ENCODE measurements at places on chromosomes 6 and 20.
A peak's percentile ranks its signal among the peaks of the same experiment; 100 is the strongest.

DNA sequence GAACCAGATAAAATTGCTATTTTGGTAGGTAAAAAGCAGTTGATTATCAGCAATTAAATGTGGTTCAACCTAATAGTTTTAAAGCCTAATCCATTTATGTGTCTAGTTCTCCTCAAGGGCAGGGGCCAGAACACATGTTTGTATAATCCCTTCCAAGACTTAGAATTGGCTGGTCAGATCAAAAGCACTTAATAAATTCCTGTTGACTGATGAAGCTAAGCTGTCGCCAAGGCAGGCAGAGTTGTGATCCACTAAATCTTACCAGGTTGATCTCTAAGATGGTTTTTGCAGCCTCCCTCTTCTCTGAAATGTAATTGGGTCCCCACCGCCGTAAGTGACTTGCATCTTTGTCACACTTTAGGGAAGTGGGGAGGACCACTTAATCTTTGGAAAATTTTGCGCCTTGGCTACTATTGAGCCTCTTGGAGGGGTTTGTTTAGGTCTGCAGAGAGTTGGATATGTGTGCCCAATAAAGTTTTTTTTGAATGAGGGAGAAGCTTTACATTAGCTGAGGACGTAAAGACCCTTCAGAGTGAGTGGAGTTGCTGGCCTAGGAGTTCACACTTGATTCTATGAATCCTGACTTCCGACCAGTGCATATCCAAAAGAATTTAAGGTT lies 65.9 kb downstream of the PHF20 start:
- no peak for DNase-seq

DNA sequence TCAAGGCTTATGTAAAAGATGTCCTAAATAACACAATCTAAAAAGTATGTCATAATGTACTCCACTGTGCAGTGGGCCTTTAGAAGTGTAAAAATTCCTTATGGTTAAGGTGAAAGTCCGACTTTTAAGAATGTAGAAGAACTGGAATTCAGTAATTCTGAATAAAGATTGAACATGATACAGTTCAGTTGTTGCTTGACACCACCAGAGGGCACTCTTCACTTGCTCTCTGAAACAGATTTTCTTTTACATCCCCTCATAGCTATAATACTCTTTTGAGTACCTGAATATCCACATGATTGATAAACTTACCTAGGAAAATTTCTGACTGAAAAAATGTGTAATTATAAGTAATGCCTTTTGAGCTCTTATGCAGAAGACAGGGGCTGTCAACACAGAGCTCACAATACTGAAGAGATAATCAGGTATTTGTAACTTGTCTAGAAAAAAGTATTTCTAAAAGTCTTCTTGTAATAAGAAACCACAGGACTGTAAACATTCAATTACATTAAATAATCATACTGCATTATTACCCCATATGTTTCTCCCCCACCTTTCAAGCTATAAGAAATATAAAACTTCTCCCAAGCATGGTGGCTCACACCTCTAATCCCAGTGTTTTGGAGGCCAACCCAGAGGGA lies 92.1 kb downstream of the POPDC3 start:
- DNase-seq, result no peak

GRCh38 chr20:47691625-47692024 lies 93.7 kb downstream of the SULF2 start:
- no peak for DNase-seq

GRCh38 chr20:24382331-24382730 lies 87.1 kb upstream of the SYNDIG1 start:
- DNase-seq, result no peak

GRCh38 chr6:35476004-35476403 lies 7.8 kb downstream of the RPL10A start:
- DNase-seq, result no peak

GRCh38 chr6:70860045-70860444 lies 96.8 kb downstream of the B3GAT2 start:
- no peak for DNase-seq

DNA sequence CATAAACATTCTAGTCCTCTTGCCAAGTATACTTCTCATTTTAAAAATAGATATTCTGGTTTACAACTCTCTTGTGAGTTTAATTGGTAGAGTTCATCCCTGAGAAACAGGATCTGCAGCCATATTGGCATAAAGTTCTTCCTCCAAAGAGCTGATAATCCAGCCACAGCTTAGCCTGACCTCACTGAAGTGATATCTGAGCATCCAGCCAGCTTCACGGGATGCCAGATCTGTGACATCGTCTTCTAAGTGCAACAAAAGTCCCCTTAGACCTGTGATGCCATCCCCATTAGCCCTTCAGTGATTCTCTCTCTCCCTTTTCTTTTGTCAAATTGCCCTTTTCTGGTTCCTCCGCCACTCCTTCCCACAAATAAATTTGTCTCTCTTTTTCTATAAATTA lies 180.6 kb upstream of the STXBP5 start:
- DNase-seq, result no peak

DNA sequence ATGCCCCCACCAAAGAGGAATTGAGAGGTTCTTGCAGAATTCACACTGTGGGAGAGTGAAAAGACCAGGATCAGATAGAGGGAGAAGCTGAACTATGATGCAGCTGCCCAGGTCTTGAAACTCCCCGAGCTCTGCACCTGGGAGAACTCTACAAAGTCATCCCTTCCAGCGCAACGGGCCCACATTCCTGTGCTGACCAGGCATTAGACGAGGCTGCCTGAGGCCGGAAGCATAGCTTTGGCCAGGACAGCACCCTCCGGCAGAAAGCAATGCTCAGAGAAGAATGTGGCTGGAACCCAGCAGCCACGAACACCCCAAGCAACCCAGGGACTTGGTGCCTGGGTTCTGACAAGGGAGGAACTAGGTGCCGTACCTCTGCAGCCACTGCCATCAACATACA lies 281.5 kb upstream of the CDH4 start:
- no peak for DNase-seq

DNA sequence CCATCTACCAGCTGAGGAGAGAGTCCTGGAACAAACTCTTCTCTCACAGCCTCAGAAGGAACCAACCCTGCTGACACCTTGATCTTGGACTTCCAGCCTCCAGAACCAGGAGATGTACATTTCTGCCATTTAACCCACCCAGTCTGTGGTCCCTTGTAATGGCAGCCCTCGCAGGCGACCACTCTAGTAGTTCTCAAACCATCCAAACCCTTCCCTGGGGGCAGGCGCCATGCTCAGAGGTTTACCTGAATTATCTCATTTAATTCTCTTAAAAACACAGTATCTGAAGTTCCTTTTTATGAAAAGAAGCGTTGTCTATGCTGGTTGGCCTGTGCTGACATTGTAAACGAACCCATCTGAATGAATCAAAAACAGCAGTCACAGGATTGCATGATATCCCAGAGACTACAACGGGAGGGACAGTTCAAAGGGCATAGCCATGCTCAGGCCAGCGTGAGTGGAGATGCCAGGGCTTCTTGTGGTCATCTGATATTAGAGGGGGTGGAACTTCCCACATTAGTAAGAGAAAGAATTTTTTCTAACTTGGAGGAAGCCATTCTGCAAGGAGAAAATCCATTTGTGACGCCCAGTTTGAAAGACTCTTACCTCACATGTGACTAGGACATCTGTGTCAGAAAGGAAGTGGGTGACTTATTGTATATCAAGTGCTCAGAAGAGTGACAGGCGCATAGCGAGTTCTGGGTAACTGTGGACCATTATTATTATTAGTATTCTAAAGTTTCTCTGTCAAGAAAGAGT lies 17.2 kb upstream of the TAGAP start:
- DNase-seq, result no peak

DNA sequence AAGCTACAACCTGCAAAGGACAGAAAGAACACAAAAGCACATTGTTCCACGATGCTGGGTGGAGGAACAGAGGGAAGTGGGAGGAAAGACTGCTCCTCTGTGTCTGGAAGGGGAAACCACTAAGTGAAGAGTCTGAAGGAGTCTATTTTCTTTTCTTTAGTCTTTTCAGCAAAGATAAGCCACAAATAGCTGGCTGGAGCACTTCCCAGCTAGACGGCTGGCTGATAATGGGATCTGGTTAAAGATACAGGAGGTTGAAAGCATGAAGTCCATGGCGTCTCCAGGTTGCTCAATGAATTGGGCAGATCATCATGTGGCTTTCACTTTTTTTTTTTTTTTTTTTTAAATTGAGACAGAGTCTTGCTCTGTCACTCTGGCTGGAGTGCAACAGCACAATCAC lies 154.0 kb upstream of the KCNG1 start:
- DNase-seq, result no peak

DNA sequence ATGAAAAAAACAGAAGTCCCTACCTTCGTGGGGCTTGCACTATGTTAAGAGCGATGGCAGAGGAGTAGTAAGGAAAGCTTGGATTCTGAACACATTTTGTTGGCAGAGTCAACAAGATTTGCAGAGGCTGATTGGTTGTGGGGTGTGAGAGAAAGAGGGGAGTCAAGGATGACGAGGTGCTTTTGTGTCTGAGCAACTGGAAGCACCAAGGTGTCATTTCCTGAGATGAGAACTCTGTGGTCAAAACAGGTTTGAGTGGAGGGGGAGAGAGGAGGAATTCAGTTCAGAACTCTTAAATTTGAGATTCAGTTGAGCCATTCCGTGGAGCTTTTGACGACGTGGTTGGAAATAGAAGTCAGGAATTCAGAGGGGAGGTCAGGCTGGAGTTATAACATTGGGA lies 3.5 kb downstream of the OCSTAMP start:
- DNase-seq, result no peak

DNA sequence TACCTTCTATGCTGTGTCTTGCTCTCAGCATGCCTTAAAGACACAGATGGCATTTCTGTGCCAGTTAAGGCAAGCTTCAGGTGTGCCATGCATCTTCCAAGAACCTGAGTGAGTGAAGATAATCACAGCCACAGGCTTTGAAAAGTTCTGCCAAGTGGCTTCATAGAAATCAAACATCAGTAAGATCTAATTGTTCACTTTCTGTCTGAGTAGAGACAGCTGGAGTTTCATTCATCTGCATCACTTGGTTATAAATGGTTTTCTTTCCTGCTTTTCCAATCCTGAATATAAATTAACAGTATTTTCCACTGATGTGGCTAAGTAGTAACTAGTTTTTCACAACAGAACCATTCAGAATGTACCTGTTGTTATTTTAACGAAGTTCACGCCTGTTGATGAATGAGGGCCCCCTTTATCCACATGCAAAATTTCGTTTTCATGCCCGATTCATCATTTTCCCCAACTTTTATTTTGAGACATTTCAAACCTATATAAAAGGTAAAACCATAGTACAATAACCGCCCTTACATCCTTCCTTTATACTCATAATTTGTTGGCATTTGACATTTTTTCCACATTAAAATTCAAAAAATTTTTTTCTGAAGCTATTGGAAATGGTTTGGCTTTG lies 38.6 kb upstream of the KCNG1 start:
- no peak for DNase-seq

DNA sequence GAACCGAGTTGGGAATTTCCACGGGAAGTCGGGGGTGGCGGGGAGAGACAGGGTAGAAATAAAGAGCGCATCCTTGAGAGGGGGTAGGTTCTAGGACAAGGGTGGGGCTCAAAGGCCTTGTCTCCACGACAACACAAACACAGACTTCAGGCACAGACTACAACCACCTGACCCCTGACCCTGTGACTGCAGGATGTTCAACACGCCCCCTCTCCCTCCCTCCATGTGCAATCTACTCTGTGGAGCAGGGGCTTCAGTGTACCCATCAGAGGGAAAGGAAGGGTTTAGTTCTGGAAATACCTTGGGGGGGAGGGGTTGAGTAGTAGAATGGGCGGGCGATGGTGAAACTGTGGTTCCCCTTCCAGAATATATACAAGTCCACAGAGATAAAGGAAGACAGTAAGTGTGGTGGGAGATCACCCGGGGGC lies 651 bp upstream of the TAPBP start:
- peak; percentile 77 for DNase-seq

DNA sequence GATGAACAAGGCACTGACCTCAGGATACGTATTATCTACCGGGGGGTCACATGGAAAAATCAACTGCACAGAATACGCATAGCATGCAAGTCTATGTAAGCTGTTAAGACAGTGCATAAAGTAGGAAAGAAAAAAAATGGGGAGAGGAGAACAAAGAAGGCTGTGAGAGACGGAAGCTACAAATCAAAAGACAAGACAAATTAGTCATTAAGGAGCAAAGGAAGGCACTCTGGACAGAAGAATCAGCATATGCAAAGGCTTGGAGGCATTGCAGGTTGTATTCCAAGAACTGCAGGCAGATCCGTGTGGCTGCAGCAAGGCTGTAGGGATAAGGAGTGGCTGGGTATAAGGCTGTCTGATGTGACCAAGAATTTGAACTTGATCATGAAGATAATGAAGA lies 89.0 kb downstream of the NRSN1 start:
- DNase-seq, result no peak

DNA sequence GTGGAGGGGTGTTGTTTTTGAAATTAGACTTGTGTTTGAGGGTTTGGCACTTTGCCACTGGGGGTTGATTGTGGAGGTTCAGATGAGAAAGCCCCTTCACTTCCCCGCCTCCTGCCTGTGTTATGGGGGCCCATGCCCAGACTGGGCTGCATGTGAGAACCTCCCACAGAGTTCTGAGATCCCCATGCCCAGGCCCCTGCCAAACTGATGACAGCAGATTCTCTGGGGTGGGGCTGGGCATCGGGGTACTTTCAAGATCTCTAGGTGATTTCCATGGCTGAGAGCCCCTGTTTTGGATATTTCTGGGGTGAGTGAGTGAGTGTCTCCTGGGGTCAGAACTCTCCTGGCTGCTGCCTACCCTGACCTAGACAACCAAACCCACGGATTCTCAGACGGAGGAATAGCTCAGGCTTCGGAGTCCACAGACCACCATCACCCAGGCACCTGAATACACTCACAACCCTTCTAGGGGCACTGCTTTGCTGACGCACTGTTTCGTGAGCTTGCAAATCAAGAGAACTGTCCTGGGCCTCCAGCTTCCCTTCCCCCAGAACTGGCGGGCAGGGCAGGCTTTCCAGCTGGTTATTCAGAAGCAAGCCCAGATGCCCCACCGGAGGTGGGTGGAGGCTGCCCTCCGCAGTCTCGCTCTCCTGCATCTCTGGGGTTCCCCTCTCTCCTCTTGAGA lies 6.3 kb downstream of the BCAS1 start:
- no peak for DNase-seq

DNA sequence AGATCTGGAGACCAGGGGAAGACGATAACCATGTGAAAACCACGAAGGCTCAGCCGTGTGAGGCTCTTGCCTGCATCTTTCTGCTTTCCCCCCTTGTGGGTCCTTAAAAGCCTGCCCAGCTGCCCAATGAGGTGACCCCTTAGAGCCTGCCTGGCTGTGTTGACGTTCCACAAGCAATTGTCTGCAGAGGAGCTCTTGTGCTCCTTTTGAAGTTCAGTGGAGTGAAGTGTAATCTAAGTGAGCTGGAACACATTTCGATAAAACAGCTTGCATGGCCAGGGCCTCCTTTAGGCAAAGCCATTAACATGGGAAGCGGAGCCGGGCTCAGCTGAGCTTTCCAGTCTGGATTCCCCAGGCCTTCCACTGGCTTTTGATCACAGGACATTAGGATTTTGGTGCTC lies 27.3 kb upstream of the TCP11 start:
- DNase-seq, result peak; percentile 25

GRCh38 chr20:25563876-25564275 lies 21.5 kb downstream of the NINL start:
- no peak for DNase-seq

- no peak for DNase-seq
Measured at GRCh38 chr6:158991017-158991723, 8.8 kb downstream of the RSPH3 start.

- DNase-seq, result no peak
Measured at GRCh38 chr6:5174244-5174643, 86.5 kb downstream of the LYRM4 start.
